ENCODE measurements at places on chromosomes 3 and 15.

GRCh38 chr3:156148345-156148945, 28.1 kb downstream of the KCNAB1 start:
- no peak for DNase-seq

DNA sequence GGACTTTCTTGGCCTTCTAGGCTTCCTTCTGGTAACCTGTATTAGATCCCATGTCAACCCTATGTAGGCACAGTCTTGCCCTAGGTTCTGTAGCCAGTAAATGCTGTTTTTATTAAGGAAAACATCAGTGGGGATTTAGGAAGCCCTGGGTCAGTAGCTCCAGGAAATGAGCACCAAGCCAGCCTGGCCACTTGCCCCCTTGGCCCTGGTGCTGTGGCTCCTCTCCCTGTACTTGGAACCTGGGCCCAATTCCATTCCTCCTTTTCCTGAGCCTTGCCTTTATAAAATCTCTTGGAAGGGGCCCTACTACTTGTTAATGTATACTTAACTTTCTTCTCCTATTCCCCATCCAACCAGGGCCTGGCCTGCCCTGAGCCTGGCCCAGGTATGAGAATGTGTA, 243.8 kb upstream of the TPRG1 start:
- DNase-seq, result no peak

GRCh38 chr3:19711160-19711782, 222.7 kb downstream of the EFHB start:
- no peak for DNase-seq

GRCh38 chr15:81170511-81170910, 26.2 kb upstream of the IL16 start:
- DNase-seq, result no peak

DNA sequence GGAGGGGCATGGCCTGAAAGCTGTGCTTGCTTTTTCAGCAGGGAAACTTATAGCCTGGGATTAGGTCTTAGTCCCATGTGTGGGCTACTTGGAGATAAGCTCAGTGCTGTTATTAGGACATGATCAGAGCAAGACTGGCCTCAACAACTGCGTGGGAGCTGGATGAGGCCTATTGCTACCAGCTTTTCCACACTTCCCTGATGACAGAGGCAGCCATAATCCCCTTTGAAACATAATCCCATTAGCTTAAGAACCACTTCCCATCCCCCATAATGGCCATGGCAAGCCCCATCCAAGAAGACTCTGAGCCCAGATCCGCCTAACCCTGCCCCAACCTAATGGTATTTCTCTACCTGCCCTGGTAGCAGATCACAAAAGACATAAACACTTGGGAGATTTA, 26.6 kb upstream of the GK5 start:
- no peak for DNase-seq

DNA sequence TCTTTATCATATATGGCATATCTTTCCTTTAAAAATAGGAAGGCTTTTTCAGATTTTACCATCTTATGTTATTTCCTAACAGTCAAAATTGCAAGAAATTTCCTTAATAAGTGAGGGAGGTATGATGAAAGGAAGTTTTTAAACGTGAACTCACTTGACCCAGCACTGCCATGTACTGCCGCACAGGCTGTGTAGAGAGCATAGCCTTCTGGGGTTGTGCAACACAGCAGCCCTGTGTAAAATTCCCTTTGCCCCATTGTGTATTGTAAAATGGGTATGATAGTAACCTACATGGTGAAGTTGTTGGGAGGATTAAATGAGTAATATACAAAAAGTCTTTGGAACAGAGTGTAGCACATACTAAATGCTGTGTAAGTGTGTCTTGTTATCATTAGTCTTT, 78.6 kb downstream of the PEX5L start:
- DNase-seq, result no peak

GRCh38 chr3:120664926-120665325, 17.1 kb downstream of the HGD start:
- no peak for DNase-seq

DNA sequence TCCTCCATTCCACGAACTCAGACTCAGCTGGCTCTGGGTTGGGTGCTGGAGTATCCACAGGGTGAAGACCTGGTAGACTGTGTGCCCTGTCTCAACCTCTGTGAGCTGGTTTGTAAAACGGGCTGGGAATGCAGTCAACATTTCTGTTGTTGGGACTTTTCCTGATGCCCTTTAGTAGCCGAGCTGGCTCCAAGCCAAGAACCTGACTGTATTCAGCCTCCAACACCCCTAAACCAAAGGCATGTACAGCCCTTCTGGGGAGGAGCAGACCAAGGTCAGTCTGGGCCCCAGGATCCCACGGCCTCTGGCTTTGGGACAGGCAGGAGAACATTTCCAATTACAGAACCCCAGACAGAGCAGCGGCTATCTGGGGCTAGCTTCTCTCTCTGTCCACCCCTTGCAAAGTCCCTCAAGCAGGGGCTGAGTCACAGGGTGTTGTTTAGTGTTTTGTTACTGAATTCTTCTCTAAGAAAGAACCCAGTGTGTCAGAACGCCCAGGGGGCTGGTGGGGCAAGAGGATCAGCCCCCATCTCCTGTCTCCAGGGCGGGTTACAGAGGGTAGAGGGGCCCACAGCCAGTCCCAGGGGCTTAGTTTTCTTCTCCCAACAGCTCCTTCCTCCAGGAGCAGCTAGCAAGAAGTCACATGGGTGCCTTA, 56.8 kb upstream of the SLC6A6 start:
- no peak for DNase-seq

Measured in activated CD4-positive, alpha-beta T cell treated with anti-CD3 and anti-CD28 coated beads, Interleukin-2, amount 50 U/mL, for 1 hour (primary cell).